ENCODE measurements at places on chromosomes 11 and 22.
A peak's percentile ranks its signal among the peaks of the same experiment; 100 is the strongest.

GRCh38 chr11:45083544-45084087 lies 62.8 kb upstream of the PRDM11 start:
- peak; percentile 30 for DNase-seq

GRCh38 chr11:57482782-57483561 lies 22.6 kb downstream of the RTN4RL2 start:
- peak; percentile 71 for DNase-seq

DNA sequence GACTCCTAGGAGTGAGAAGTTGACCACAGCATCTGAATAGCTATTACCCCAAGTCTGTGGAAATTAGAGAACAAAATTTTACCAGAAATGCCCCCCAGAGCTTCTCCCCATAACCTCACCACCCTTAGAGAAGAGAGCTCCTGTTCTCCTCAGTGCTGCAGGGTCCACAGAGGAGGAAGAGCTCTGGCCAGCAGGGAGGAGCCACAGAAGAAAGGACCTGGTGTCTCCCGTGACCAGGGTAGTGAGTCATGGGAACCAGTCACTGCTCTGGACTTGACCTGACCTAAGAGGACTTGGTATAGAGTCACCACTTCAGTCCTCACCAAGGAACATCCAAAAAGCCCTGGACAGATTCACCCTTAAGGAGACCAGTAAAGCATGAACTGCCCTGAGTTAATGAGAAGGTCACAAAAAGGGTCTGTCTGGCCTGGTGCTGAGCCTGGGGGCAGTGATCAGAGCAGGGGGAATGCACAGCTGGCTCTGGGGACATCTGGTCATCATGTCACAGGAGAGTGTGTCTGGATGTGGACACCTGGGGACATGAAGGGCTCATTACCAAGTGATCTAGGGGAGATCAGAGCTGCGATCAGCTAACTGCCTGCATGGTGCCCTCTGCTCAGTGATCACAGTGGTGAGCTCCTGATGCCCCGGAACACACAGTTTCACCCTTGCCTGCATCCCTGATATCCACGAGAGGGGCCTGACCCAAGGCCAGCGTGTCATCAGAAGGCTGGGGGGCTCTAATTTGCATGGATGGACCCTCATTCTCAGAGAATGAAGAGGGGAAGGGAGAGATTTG lies 103.3 kb upstream of the TOP3B start:
- DNase-seq: no peak

- DNase-seq: no peak
Measured at GRCh38 chr22:19129871-19130270, 1.2 kb upstream of the TSSK2 start.

DNA sequence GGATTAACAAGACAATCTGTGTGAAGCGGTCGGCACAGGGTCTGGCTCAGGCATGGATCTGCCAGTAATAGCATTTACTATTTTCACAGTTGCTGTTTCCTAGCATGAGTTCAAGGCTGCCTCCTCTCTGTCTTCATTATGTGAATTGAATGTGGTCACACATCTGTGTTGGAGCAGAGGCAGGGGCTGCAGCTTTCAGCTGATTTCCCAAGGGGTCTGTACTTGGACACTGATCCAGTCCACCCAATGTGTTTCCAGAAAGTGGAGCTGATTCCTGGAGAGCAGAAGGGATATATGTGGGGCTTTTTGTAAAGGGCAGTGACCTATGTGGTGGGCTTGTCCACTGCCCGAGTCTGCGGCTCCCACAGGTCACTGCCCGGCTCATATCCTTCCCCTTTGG lies 3.5 kb upstream of the CELSR1 start:
- DNase-seq: no peak

- DNase-seq: no peak
Measured at GRCh38 chr22:44102856-44103255, 77.9 kb upstream of the PARVG start.

DNA sequence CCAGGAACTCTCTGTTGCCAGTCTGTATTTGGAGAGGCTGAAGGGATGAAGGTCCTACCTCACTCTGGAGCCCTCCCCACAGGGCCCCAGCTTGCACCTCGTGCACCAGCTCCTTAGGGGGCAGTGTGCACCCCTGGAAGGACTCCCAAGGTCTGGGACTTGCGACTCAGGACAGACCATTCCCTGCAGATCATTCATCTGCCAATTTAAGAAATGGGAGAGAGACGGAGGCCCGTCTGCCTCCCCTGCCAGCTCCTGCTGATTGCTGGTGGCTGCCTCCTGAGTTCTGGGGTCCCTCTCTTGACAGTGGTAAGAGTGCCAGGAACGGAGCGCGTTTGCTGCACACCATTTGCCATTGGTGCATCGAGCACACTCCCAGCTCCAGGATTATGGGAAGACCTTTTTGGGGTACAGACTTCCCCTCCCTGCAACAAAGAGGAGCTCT lies 27.4 kb upstream of the MALAT1 start:
- peak; percentile 64 for DNase-seq

- DNase-seq: no peak
Measured at GRCh38 chr11:110929129-110929528, 216.9 kb upstream of the ARHGAP20 start.

DNA sequence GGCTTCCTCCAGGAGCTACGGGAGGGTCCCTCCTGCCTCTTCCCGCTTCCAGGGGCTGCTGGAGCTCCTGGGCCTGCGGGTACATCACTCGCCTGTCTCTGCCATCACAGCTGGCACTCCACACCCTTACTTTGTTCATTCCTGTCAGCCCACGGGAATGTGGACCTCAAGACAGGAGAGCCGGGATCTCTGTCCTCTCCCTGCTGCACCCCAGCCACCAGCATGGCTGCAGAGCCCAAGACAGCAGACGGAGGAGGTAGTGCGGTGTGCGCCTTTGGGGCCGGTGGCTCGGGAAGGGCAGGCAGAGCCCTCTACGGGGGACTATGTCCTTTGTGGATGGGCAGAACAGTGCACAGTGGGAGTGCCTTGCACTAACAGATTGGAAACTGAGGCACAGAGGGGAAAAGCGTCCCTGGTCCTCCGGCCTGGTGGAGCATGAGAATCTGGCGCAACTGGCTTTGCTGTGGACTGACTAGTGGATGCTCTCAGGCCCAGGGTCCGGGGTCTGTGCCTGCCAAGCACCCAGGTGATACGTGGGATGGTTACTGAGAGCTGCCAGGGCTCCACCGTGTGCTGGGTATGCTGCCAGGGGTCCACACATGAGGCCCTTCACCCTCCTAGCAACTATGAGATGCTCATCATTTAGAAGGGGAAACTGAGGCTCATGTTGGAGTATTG lies 47.3 kb downstream of the IGF2 start:
- no peak for DNase-seq

GRCh38 chr11:79156031-79156430 lies 284.8 kb downstream of the TENM4 start:
- no peak for DNase-seq

GRCh38 chr11:17650127-17650911 lies 69.1 kb upstream of the MYOD1 start:
- DNase-seq: no peak

GRCh38 chr11:72871119-72871518 lies 56.9 kb downstream of the ATG16L2 start:
- DNase-seq: no peak

GRCh38 chr11:67312187-67313021 lies 9.1 kb downstream of the SSH3 start:
- peak; percentile 42 for DNase-seq

GRCh38 chr11:4882543-4882942 lies 843 bp downstream of the OR51T1 start:
- no peak for DNase-seq

DNA sequence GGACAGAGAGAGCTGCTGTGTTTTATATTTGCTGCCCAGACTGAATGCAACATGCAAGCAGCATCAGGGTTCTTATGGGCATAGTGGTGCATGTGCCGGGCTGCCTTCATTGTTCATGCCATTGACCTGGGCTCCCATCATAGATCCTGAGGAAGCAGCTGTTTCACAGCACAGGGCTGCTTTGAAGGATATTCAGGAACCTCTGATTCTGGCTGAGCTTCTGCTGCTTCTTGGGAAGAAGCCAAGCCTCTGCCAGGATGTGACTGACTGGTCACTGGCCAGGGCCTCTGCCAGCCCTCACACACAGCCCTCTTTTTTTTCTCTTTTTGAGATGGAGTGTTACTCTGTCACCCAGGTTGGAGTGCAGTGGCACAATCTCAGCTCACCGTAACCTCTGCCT lies 43.3 kb downstream of the CYB5R2 start:
- no peak for DNase-seq

DNA sequence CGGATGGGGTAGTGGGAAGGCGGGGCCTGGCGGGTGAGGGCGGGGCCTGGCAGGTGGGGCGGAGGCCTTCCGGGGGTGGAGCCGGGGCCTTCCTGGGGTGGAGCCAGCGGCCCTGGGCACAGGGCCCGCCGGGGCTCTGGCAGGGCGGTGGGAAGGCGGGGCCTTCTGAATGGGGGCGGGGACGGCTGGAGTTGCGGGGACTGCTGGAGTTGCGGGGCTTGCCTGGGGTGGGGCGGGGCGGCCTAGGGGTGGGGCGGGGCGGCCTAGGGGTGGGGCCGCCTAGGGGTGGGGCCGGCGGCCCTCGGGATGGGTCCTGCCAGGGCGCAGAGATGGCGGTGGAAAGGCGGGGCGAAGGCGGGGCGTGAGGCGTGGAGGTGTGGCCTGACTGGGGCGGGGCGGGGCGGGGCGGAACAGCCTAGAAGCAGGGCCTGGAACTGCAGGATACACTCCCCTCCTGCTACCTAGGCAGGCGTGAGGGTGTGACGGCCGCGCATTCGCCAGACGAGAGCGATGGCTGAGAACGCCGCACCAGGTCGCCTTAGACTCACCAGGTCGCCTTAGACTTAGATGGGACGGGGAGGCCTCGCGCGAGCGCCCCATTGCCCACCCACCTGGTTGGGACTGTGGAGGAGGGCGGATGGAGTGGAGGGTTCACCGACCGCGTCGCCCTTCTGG lies 19.3 kb downstream of the RRP7A start:
- DNase-seq: peak; percentile 87

GRCh38 chr22:39290724-39291161 lies 28.7 kb downstream of the RPL3 start:
- DNase-seq: no peak

DNA sequence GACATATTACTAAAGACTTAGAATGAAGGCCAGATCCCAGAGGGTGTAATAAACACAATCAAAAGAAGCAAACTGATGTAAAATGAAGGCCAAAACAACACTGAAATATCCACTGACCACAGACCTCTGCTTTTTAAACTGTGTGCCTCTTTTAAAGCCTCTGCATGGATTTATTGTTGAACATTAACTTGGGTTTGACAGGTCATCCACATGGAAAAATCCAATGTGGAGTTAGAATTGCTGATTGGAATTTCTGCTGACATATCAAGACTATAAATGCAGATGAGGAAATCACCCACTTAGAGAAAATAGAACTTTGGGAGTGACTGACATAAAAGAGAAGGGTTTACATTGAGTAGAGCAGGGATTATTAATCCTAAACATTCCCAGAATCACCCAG lies 853.9 kb upstream of the RAG2 start:
- DNase-seq: no peak

GRCh38 chr11:73981051-73981805 lies 1.4 kb downstream of the UCP2 start:
- DNase-seq: no peak

DNA sequence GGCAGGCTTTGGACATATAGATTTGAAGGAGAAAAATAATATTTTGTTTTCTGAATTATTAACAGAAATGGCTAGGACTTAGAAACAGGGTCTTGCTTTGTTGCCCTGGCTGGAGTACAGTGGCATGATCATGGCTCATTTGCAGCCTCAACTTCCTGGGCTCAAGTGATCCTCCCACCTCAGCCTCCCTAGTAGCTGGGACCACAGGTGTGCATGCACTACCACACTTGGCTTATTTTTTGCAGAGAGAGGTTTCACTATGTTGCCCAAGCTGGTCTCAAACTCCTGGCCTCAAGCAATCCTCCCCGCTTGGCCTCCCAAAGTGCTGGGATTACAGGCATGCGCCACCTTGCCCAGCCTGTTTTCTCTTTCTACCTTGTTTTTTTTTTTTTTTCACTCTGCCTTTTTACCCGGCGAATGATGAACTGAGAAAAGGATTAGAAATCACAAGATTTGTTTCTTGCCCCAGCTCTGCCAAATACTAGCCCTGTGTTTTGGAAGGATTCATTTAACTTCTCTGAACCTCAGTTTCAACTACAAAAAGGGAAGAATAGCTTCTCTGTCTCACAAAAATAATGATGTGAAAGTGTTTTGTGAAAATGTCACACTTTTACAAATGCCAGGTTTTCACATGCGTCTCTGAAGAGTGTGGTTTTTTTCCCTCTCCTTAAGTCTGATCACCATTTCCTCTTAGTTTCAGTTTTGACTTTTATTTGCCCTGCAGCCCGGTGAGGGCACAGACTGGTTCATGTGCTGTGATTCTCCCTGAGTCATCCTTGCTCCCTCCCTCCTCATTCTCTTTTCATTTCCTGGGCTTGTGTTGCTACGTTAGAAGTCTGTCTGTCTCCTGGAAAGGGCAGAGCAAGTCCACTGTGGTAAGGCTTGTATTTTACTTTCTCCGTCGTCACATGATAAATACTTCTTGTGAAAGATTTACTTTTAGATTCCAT lies 67.7 kb downstream of the BCL2L13 start:
- DNase-seq: peak; percentile 67

DNA sequence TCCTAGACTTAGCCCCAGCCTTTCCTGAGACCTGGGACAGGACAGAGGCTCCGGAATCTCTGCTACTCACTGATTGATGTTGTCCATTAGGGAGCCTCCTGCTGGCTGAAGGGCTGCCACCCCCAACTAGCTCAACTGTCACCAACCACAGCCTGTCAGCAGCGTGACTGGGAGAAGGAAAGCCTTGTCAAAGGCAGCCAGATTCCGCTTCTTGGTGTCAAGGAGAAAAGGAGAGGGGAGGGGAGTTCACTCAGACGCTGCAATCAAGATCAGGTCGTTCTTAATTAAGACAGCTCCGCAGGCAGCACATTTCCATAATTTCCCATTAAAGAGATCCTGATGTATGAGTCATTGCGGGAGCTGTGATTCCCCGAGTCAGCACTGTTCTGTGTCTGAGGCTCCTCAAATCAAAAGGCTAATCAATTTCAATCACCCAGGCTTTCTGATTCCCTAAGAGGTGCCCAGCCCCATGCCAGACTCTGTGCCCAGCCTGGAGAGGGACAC lies 152.8 kb upstream of the ZBED5 start:
- no peak for DNase-seq

GRCh38 chr11:116849060-116849459 lies 11.6 kb upstream of the APOA1 start:
- no peak for DNase-seq

- no peak for DNase-seq
Measured at GRCh38 chr22:18148293-18148965, 1.5 kb upstream of the USP18 start.

- no peak for DNase-seq
Measured at GRCh38 chr11:76696756-76697155, 26.2 kb upstream of the LRRC32 start.

All from activated naive CD4-positive, alpha-beta T cell treated with anti-CD3 and anti-CD28 coated beads for 36 hours (primary cell).